ENCODE measurements at places on chromosomes 5 and 9.

DNA sequence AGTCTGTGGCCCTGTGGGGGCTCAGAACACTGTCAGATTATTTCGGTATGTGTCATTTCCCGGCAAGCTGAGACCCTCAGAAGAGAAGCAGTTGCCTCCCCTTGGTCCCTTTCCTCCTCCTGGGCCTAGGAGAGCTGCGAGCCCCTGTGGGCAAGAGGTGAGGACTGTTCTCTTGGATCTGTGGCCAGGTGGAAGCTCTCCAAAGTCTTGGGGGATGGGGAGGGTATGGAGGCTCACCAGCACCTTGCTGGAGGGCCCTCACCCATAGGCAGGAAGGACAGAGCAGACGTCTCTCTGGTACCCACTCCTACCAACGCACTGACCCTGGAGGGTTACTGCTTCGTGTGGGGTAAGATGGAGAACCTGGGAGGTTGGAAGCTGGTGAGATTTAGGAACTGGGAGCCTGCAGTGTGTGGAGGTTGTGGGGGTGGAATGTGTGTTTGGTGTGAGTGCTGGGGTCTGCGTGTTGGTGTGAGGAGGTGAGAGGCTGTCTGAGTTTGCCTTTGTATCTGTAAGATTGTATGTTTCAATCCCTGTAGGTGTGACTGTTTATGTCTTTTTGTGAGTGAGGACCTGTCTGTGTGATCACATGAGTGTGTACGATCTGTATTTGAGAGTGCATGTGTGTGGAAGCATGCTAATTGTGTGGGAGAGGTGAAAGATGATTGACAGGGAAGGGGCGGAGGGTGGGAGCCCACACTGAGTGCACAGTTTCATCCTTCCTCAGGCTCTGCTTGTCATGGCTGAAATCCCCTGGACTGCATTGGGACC lies 52.4 kb upstream of the PSD2 start:
- DNase-seq = no peak

- DNase-seq = no peak
Observed at GRCh38 chr9:107715740-107716139, 226.2 kb upstream of the KLF4 start.

DNA sequence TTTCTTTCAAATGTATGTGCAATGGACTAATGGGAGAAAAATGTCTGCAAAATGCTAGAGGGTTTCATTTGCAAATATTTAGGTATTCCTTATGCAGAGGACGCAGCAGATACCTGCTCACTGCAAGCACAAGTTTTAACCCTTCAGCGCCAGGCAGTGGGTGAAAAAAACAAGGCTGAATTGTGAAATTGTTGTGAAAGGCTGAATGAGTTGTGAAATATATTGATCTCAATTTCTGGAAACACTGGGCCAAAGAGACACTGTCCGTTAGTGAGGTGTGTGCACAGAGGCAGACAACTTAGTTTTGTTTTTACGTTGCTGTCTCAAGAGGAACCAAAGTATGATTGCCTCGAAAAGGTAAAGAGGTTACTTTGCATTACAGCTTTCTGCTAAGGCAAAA lies 18.8 kb downstream of the FUBP3 start:
- DNase-seq = no peak

- no peak for DNase-seq
Observed at GRCh38 chr9:135478829-135479468, 633 bp upstream of the PPP1R26 start.

- no peak for DNase-seq
Observed at GRCh38 chr9:107613321-107613720, 123.8 kb upstream of the KLF4 start.

DNA sequence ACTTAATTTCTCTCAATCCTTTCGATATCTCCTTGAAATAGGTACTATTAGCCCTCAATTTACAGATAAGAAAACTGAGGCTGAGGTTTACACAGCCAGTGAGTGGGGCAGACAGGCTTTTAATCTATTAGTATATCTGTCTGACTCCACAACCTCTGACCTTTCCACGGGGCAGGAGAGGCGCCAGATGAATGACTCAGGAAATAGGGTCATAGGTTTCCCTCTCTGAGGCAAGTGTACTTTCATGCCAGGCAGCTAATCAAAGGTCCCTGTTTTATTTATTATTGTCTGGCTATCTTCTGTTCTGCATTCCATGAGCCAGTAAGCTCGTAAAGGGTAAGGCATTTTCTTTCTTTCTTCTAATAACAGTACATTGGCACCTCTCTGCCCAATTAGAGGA lies 79.6 kb upstream of the KLF4 start:
- DNase-seq = no peak

- DNase-seq = no peak
Observed at GRCh38 chr5:20974426-20974825, 986.4 kb upstream of the CDH18 start.

- no peak for DNase-seq
Observed at GRCh38 chr9:21333226-21333625, 2.0 kb downstream of the KLHL9 start.

GRCh38 chr9:103804077-103804735 lies 289.9 kb upstream of the SMC2 start:
- DNase-seq = no peak

DNA sequence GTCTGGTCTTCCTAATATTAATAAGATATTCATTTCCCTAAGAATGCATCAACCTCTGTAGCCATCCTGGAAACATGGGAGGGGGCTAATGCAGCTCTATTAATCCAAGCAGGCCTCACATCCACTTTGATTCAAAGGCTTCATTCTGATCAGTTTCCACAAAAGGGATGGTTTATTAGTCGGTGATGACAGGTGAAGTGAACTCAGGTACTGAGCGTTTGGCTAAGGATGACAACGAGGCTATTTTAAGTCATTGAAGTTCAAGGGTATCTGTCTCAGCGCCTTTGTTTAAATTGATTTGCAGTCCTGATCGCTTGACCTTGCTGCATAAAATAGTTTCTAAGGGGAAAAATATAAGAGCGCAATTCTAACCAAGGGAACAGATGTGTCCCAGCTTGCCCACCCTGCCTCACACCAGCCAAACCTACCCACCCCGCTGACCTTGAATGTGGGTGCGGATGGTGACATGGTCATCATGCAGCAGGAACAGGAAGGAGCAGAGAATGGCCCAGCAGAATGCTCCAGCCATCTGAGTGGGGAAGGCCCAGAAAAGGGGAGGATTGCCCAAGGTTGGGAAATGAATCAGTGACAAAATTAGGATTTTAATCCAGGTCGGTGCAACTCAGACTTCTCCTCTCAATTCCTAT lies 70.5 kb upstream of the ZNF618 start:
- no peak for DNase-seq

DNA sequence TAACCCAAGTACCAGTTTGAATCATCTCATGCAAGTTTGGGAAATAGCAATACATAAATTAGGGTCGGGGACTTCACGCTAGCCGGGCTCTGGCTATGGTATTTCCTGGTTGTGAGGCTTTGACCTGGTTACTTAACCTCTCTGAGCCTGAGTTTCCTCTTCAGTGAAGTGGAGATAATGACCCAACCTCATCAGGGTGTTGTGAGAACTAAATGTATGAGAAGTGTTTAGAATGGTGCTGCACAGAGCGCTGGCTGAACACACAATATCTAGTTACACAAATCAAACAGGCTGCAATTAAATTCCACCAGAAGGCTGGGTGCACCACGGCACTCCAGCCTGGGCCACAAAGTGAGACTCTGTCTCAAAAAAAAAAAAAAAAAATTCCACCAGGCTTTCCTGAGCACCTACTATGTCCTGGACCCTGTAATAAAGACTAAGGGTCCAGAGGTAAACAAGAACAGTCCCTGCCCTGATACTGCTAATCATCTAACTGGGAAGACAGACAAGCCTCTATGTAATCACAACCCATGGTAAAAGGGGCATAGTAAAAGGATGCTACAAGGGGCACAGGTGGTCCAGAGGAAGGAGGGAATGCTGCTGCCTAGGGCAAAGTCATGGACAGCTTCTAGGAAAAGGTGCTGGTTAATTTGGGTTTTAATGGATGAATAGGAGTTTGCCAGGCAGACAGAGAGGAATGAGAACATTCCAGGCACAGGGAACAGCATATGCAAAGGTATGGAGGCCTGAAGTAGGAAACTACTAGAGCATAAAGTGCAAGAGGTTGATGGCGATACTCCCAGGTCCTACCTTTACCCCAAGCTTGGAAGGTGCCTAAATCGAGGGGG lies 27.7 kb downstream of the DUSP1 start:
- DNase-seq = no peak

- no peak for DNase-seq
Observed at GRCh38 chr5:63613442-63613841, 348.8 kb downstream of the HTR1A start.

DNA sequence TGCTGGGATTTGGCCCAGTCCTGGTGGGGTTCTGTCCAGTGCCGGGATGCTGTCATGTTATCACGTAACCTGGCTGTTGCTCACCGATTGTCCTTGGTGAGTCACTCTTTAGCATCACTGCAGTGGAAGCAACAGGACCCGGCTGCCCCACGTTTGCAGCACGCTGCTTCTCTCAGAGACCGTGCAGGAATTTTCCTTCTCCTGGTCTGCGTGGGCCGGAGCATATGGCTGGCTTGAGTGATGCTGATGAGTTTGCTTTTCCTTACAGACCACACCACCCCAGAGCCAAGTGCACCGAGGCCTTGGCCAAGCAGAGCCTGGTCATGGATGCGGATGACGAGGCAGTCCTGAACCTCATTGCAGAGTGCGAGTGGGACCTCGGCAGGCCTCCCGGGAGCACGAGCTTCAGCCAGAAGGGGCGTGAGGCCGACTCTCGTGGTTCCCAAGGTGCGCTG lies 21.4 kb downstream of the CEP72 start:
- DNase-seq = no peak

- no peak for DNase-seq
Observed at GRCh38 chr5:115372146-115372545, 75.7 kb upstream of the CCDC112 start.

- no peak for DNase-seq
Observed at GRCh38 chr5:158810615-158811014, 289.1 kb downstream of the EBF1 start.

DNA sequence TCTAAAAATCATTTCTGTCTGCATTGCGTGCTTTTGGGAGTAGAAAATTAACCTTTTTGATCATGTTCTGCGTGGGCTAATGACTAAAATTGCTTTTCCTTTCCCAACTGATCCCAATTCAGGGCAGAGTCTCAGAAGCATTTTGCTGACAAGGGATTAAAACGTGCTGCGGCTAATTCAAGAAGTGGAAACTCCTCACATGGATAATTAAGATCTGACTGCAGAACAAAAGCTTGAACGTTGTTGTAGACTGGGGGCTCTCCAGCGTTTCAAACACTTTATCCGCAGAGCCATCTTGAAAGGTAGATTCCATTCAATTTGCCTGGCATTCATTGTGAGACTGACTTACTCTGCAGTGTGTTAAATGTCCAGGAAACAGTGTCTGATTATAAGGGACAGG lies 485.3 kb upstream of the DMAC1 start:
- DNase-seq = no peak

DNA sequence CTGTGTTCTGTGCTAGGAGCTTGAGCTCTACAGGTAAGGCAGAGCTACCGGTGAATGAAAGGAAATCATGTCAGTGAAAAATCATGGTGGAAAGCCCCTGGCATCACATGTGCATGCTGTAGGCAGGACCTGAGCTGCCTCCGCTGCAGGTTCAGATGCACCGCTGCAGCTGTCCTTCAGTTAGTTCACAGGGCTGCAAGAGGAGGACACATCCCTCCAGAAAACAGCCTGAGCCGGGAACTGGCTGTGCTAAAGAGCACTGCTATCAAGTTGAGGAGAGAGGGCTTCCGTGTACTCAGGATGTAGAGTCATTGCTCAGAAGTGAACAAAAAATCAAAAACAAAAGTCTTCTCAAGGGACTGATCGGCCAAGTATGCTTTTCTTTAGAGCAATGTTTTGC lies 138.6 kb downstream of the ERCC6L2 start:
- no peak for DNase-seq

DNA sequence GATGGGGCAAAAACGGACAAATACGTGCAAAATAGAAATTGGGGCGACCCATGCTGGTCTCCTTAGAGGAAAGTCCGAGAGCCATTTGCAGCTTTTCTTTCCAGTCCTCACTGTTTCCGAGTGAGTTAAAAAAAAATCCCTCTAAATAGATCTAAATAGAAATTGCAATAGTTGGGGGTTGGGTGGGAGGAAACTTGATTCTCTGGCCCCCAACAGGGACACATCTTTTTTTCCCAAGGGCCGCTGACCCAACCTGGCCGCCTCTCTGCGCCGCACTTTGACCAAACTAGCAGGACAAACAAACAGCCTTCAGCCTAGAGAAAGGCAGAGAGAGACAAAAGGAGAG lies 2.8 kb upstream of the NKX2-5 start:
- DNase-seq = no peak

- DNase-seq = no peak
Observed at GRCh38 chr5:154039458-154039829, 677 bp downstream of the MFAP3 start.

- no peak for DNase-seq
Observed at GRCh38 chr9:84450029-84450428, 109.5 kb upstream of the SLC28A3 start.

DNA sequence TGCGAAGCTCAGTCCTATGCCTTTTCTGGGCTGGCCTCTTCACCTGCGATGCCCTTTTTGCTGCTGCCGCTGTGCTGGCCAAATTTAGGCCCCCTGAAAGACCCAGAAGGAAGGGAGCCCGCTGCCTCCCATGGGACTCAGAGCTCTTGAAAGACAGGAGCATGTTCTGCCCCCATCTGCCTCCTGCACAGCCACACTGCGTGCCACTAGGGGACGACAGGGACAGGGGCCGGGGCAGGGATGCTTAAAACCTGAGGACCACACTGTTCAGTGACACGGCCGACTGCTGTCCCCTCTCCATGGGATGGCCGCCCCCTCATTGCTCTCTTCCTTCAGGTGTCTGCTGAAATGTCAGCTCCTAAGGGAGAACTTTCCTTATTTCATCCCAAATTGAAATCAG lies 132.4 kb downstream of the ADAMTS2 start:
- DNase-seq = no peak

DNA sequence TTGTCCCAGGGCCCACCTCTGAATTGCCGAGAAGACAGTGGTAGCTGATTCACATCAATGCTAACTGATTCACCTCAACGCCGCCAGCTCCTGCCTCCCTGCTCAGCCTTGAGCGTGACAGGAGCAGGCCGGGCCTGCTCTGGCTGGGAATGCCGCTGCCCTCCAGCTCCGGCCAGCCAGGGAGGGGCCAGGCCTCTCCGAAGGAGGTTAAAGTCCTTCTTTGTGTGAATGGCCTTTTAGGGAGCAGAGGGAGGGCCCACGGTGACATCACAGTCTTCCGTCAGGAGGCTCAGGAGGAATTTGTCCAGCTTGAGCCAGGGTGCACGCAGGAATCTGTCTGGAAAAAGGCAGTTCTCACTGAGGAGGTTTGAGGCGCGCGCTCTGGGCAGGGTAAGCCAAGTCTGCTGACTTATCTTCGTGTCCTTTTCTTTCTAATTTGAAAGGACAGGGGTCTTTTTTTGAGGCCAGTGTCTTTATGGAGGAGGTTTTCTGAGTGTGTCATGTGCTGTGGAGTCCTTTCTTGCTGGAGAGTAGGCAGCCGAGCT lies 82.7 kb downstream of the C9orf152 start:
- no peak for DNase-seq

- no peak for DNase-seq
Observed at GRCh38 chr9:32423371-32423770, 38.9 kb downstream of the ACO1 start.

DNA sequence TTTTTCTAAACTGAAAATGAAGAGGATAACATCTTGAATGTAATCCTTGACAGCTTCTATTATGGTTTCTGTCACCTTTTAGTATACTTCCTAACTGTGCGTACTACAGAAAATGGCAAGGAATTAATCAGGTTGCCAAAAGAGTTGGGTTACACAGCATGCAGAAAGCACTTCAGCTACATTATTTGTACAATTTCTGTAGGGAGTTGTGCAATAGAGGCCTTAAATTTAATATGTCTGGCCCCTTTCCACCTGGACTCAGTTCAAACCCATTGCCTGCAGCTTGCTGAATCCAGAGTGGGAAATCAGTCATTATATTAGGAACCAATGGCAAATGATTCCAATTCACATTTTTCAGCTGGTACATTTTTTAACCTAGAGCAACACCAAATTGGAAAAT lies 549.7 kb downstream of the CSNK1G3 start:
- DNase-seq = no peak

Measured in NCI-H1930 (cell line).